ENCODE measurements at places on chromosomes 13 and 19.
A peak's percentile ranks its signal among the peaks of the same experiment; 100 is the strongest.

DNA sequence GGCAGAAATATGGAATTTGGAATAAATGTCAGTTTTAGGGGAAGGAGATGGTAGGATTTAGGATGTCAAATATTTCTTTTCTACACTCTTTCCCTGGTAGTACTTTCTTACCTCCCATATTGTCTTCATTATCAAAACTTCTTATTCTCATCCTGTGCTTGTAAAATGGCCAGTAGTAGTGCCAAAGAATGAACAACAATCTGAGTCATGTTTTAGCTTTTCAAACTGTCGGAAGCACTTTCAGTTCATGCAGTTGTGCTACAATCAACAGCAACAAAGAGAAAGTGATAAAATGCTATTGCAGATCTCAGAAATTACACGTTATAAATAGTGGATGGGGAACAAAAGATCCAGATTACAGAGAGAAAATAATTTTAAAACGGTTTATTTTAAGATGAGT lies 193.7 kb upstream of the RXFP2 start:
- no peak for DNase-seq

- no peak for DNase-seq
Observed at GRCh38 chr13:92143766-92144165, 745.3 kb downstream of the GPC5 start.

GRCh38 chr13:30983431-30983830 lies 51.0 kb downstream of the TEX26 start:
- DNase-seq: no peak

DNA sequence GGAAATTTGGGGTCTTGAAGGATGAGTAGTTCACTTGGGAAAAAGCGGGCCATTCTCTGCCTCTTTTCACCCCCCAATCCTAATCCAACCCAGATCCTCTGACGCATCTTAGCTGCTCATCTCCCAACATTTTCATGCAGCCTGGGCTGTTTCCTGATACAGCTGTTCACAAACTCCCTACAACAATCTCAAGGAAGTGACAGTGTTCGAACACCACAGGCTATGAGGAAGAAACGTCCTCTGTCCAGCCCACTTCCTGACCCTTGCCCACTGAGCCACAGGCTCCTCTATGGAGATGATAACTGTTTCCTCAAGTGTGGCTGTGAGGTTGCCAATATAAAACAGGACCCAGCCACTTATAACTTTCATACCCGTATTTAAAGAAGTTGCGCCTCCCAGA lies 16.2 kb downstream of the LMTK3 start:
- DNase-seq: no peak

DNA sequence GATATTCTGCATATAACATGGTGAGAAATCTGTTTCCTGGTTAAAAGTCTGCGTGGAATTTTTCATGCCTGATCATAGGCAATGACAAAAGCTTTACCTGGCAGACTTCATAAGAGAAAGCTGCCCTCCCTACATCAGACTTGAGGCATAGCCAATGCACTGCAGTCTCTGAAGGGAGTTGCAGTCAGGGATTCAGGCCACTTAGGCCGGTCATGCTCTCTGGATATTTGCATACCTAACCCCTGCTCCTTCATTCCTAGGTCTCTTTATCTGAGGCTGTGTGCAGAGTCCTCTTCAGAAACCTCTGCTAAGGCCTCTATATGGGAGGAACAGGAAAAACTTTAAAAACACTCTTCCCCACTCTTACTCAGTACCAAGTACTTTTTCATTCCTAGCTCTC lies 287.4 kb downstream of the PCDH17 start:
- DNase-seq: no peak

GRCh38 chr19:50723735-50724521 lies 764 bp downstream of the CLEC11A start:
- peak; percentile 30 for DNase-seq

DNA sequence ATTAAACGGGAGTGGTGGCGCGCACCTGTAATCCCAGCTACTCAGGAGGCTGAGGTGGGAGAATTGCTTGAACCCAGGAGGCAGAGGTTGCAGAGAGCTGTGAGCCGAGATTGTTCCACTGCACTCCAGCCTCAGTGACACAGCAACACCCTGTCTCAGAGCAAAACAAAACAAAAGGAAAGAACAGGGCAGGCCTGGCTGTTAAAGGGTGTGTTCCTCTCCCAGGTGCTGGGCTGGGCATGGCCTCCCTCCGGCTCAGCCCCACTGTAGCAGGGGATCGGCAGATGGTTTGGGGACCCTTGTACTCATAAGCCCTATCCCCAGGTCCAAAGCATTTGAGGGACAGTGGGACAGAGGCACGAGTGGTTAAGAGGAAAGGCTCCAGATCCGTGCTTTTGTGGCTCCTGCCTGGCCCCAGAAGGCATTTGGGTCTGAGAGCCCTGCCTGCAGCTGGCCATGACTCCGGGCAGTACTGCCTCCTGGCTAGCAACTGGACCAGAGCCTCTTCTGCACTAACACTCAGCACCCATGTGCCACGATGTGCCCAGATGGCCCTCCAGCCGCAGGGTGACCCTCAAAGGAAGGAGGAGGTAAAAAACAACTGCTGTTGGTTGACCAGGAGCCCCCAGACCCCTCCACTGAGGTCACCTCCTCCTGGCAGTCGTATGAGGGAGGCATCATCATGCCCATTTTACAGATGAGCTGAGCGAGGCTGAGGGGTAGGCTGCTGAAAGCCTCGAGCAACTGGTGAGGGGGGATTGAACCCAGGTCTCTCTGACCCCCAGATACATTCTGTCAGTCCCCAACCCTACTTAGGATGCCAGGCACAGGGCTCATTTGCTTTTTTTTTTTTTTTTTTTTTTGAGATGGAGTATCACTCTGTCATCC lies 10.0 kb downstream of the RFX1 start:
- no peak for DNase-seq

- peak; percentile 33 for DNase-seq
Observed at GRCh38 chr19:42634409-42635232, 39.9 kb upstream of the CEACAM8 start.

DNA sequence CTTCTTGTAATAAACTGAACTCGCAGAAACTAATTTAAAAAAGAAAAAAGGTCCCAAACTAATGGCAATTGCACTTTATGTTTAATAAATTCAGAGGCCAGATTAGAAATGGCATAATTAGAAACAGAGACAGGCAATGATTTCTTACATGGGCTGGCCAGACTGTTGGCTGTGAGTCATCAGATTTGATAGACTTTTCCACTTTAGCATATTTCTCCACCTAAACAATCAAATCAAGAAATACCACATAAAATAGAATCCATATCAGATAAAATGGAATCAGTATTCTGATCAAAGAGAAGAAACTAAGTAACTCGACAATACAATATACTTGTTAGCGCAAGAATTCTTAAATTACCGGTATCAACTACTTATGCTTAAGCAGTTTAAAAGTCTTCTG lies 29.0 kb downstream of the EXOSC8 start:
- DNase-seq: no peak

- no peak for DNase-seq
Observed at GRCh38 chr19:45475537-45476291, 7.9 kb downstream of the FOSB start.

- no peak for DNase-seq
Observed at GRCh38 chr19:32558607-32559228, 22.3 kb upstream of the PDCD5 start.

- no peak for DNase-seq
Observed at GRCh38 chr19:19022380-19022961, 10.8 kb downstream of the SUGP2 start.

- no peak for DNase-seq
Observed at GRCh38 chr19:57682226-57682766, 519 bp downstream of the ZNF551 start.

DNA sequence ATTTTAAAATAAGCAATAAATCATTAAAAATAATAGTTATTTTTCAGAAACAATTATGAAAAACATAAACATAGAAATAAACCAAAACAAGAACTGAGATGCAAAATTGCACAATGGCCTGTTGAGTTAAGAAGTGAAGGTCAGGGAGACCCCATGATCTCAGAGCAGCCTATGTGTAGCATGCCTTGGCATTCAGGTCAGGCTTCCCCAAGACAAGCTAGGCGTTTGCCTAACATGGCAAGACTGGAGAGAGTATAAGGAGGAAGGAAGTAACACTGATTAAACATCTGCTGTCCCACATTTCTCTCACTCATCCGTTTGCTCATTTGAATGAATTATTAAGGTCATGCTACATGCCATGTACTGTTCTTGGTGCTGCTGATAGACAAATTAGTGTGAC lies 291.8 kb downstream of the TSHZ3 start:
- no peak for DNase-seq

- DNase-seq: no peak
Observed at GRCh38 chr13:26324867-26325266, 70.9 kb downstream of the CDK8 start.

GRCh38 chr13:75513271-75513670 lies 24.4 kb downstream of the COMMD6 start:
- DNase-seq: no peak

DNA sequence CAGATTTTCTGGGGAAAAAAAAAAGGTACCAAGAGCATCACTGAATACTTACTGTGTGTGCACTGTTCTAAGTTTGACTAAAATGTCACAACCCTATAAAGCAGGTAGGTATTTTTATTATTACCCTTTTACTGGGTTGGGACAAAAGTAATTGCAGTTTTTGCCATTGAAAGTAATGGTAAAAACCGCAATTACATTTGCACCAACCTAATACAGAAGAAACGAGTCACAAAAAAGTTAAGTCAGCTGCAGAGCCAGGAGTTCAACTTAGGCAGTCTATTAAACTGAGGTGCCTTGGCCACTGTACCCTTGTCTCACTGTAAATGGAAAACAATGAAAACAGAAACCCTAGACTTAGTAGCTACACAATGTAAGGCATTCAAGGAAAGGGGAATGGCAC lies 281.9 kb downstream of the SUCLA2 start:
- DNase-seq: no peak

- DNase-seq: no peak
Observed at GRCh38 chr13:75355609-75356008, 126.4 kb downstream of the TBC1D4 start.

DNA sequence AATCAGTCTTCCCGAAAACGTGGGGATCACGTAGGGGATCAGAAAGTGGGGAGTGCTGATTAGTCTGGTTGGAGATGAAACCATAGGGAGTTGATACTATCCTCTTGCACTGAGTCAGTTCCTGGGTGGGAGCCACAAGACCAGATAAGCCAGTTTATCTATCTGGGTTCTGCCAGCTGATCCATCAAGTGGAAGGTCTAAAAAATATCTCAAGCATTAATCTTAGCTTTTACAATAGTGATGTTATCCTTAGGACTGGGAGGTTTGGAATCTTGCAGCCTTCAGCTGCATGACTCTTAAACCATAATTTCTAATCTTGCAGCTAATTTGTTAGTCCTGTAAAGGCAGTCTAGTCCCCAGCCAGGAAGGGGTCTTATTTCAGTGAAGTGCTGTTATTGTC lies 2474.2 kb downstream of the PCDH9 start:
- no peak for DNase-seq

- DNase-seq: no peak
Observed at GRCh38 chr19:51034704-51035103, at the start of gene KLK12. KLK12 (minus strand) TSS chr19:51035002; CDS start chr19:51034621, 381 bp downstream.

- DNase-seq: peak; percentile 40
Observed at GRCh38 chr19:49591731-49592485, 926 bp downstream of the PRR12 start.

GRCh38 chr19:3897936-3898335 lies 17.5 kb downstream of the ATCAY start:
- DNase-seq: no peak

Data from stomach (tissue), 19 donors.